ENCODE measurements at places on chromosomes 3 and 15. TPM values are rescaled to one million over a fixed set of nuclear protein-coding genes. Genes with fewer than 3 reads are reported as not detected.

DNA sequence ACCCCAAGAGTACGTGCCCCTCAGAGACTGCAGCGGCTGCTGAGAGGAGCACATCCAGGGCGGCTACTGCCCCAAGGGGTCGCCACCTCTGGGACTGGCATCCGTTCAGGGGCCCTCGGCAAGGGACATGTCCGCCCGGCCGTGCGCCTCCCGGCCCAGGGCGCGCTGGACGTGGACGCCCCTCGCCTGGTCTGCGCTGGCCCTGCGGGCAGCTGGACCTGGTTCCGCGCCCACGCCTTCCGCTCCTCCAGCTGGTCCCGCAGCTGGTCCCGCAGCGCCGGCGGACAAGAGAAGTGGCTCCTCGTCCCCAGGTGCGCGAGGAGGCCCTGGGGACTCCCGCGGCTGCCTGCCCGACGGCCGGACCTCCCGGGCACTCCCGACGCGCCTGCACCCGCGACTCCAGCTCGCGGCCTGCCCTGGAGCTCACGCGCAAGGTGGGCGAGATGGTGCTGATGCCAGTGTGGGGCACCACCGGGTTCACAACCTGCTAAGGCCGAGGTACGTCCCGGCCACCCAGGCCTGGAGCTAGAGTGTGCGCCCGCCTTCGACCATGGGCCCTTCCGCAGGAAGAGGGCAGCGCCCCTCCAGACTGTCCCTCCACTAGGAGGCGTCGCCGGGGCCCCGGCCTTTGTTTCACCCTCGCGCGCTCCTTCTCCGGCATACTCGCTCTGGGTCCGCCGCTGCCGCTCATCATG, 14.4 kb upstream of the GP9 start:
- no peak for DNase-seq

GRCh38 chr15:81083201-81083600, 50.9 kb upstream of the CFAP161 start:
- DNase-seq, result no peak

- no peak for DNase-seq
Measured at GRCh38 chr3:157417247-157417646, 19.4 kb upstream of the PTX3 start.

- DNase-seq, result no peak
Measured at GRCh38 chr15:85532689-85533088, 152.3 kb downstream of the AKAP13 start.

GRCh38 chr3:67400476-67400875, 253.9 kb downstream of the SUCLG2 start:
- no peak for DNase-seq

DNA sequence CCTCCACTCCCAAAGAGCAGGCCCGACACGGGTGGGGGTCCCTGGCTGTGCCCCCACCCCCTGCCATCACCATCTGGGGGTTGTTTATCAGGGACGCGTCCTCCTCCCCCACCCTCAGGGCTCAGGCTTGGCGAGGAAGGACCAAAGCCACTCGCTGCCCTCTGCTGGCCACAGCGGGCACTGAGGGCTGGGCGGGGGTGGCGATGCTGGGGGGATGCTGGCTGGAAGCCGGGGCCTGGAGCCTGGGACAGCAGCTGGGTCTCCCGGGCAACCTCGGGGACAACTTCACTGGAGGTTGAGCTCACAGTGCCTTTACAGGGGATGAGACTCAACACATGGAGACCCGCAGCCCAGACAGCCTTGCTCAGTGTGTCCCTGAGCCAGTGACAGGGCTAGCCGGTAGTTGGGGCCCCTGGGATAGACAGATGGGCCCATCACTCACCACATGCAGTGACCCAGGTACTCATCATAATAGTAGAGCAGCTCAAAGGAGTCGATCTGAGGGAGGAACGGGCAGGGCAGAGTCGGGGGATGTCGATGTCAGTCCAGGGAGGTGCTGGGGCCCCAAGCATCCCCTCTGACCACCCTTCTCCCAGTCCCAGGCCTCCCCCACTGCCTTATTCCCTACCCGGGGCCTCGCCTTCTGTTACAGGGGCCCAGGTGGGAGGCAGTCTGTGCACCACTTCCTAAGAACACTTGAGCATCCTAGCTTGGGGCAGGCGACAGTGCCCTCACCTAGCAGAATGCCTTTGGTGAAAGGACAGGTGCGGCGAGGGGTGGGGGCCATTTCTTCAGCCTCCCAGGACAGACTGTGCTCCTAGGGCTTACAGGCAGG, 5.9 kb upstream of the CALML4 start:
- DNase-seq, result peak; percentile 86

GRCh38 chr3:186598108-186598784, 14.6 kb upstream of the AHSG start:
- DNase-seq, result no peak

- DNase-seq, result no peak
Measured at GRCh38 chr3:5245927-5246326, 58.4 kb downstream of the EDEM1 start.

GRCh38 chr3:14152233-14152962, 26.0 kb downstream of the XPC start:
- DNase-seq, result no peak

GRCh38 chr3:123148772-123149171, 53.0 kb upstream of the SEC22A start:
- DNase-seq, result no peak

DNA sequence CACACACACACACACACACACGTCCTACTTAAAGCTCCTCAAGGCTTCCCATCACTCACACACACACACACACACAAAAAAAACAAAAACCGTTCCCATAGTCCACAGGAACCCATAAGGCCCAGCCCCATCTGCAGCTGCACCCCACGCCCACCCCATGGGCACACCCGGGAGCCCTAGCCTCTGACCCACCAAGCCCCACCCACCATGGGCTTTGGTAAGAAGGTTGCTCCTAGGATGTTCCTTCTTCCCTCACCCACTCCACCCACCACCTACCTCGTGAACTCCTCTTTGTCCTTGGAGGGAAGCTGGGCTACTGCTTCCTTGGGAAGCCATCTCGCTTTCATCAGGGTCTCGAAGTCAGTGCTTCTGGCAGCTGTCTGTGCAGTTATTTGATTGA, 115.1 kb downstream of the TPRA1 start:
- no peak for DNase-seq

- DNase-seq, result no peak
Measured at GRCh38 chr3:115861166-115861733, 237.9 kb downstream of the GAP43 start.

DNA sequence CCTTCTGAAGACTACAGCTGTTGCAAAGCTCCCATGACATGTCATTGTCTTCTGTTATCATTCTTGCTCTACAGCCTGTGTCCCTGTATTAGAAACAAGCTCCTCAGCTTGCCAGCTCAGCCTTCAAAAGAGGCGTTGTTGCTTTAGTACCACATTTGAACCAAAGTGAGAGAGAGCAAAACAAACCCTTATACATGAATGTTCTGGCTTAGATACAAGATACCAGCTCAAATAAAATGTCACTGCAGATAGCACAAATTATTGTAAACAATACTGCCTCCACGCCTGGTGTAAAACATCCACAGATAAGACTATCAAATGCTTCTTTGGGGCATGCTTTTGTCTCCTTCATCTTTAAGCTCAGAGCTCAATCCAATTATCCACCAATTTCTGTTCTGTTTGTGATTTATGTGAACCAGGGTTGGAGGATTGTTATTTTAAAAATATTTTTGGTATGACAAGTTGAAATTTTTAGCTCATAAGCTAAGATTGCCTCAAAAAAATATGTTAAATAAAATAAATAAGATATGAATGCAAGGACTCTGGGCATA, 403.6 kb upstream of the CDIN1 start:
- DNase-seq, result no peak

DNA sequence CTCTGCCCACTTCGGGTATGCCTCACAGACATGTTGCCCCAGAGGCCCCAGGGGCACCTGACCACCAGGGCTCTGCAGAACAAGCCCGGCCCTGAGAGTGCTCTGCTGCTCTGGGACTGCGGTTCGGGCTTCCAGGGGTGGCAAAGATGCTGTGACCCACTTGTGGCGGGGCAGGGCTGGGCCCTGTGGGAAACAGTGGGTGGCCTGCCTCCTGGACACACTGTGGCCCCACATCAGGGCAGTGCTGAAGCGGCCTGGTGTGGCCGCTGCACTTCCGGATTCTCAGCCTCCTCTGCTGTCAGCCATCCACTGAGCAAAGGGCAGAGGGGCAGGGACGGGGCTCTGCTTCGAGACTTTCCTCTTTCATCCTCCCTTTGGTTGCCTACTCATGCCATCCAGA, 26.5 kb upstream of the PLXND1 start:
- DNase-seq, result no peak

DNA sequence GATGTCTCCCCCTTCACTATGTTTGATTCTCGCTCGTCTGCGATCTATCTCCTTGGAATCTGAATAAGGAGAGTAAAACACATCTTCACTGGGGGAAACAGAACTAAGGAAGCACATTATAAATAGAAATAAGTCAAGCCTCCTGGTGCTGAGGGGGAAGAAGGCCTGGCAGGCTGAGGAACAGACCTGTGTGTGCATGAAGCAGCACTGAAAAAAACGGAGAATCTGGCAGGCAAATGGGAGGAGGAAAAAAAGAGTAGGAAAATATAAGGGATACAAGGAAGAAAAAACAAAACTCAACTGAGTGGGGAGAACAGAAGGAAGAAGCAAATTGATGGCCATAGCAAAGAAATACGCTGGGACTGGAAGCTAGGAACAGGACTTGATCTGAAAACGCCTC, 25.7 kb downstream of the PARP16 start:
- no peak for DNase-seq

- DNase-seq, result no peak
Measured at GRCh38 chr15:98560338-98560737, 88.0 kb upstream of the IGF1R start.

GRCh38 chr3:17307887-17308286, 423.1 kb downstream of the PLCL2 start:
- no peak for DNase-seq

- DNase-seq, result no peak
Measured at GRCh38 chr15:92709110-92709790, 53.7 kb upstream of the FAM174B start.

DNA sequence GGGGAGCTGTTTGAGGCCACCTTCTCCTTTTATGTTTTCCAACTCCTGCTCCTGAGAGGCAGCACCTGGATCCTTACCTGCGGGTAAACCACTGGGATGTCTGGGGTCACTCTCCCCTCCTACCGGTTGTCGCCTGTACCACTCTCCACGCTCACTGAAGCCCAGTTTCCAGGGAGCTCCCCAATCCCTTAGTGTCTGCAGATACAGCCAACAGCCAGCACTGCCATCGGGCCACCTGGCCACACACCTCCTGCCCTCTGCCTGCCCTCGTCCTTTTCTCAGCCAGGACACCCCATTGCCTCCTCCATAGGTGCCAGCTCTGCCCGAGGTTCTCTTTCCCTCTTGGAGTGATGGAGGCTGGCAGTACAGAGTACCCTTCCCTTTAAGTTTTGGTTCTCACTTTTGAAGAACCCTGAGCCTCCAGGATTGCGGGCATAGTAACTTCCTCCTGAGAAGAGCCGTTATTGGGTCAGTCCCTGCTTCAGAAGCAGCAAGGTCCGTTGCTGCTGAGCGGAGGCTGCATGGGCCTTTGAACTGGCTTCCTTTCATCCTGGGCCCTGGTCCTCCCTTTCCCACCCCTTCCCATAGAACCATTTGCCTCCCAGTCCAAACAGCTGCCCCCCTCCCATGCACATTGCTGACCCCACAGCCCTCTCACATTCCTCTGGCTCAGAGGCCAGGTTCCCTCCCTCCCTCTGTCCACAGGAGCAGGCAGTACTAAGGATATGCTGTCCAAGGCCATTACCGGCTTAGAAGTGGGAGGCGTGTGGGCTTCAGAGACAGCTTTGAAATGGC, 30.9 kb downstream of the ARNT2 start:
- peak; percentile 46 for DNase-seq

DNA sequence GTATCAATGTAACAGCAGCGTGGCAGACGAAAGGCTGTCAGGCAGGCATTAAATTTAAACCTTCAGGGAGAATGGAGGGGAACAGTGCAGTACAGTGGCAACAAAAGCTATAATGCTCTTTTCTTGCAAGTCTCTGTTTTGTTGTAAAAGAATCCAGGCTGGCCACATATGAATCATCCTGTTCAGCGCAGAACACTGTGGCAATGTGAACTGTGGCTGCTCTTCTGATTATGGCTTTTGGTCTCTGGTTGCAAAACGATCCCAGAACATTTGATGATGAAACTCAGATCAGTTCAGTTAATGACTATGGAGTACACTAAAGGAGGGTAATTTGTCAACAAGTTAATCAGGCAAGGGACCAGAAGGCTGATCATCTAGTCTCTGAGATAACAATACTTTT, 219.7 kb upstream of the SGO1 start:
- no peak for DNase-seq

DNA sequence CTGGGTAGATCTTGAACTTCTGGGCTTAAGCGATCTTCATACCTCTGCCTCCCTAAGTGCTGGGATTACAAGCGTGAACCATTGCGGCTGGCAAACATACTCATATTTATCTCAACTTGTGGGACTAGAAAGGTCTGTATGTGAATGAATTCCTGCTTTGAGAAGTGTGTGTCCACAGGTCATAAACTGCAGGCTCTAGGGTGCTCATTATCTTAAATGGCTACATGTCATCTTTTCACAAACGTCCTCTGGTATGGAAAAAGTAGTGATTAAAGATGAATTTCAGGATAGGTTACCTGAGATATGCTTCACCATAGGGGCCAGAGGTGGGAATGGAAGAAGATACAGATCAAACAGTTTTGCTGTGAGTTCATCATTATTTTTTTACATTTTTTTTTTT, 7.8 kb upstream of the HDAC11 start:
- no peak for DNase-seq

GRCh38 chr3:45639044-45639392, 44.5 kb downstream of the LIMD1 start:
- no peak for DNase-seq

GRCh38 chr3:71616571-71617021, 33.1 kb upstream of the FOXP1 start:
- no peak for DNase-seq

GRCh38 chr3:184635126-184635525, 73.5 kb downstream of the EPHB3 start:
- no peak for DNase-seq

- no peak for DNase-seq
Measured at GRCh38 chr3:132543011-132543739, 53.9 kb upstream of the ACKR4 start.

DNA sequence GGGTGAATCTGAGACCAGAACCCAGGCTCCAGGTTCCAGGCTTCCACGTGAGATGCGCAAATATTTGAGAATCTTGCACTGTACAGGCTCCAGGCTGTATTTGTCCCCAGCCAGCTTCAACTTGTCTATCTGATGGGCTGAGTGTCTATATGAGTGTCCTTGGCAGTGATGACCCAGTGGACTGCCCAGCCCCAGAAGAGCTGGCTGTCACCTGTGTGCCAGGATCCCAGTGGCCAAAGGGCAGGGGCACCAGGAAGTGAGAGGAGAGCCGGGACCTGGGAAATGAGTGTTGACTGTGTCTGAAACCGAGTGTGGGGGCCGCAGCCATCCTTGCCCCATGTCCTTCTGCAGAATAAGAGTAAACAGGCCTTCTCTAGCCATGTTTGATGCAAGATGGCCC, 10.4 kb downstream of the FAH start:
- no peak for DNase-seq

FOXB1 gene
- polyA plus RNA-seq, result not detected

RPP25 gene
- polyA plus RNA-seq, result 17.3 TPM

P2RY1 gene
- 5.3 TPM for polyA plus RNA-seq

ZFYVE19 gene
- 14.7 TPM for polyA plus RNA-seq

SYNPR gene
- polyA plus RNA-seq, result not detected

Measured in ovary (tissue), 10 donors.